ENCODE measurements at places on chromosomes 3 and 15.
A peak's percentile ranks its signal among the peaks of the same experiment; 100 is the strongest.

- DNase-seq: no peak
These were observed 302.8 kb downstream of the FHIT start for GRCh38 chr3:60948488-60948887.

- DNase-seq: no peak
These were observed 337.1 kb downstream of the IL20RB start for GRCh38 chr3:137294839-137295238.

- no peak for DNase-seq
These were observed 5.5 kb downstream of the ATOSA start for GRCh38 chr15:52673734-52674133.

DNA sequence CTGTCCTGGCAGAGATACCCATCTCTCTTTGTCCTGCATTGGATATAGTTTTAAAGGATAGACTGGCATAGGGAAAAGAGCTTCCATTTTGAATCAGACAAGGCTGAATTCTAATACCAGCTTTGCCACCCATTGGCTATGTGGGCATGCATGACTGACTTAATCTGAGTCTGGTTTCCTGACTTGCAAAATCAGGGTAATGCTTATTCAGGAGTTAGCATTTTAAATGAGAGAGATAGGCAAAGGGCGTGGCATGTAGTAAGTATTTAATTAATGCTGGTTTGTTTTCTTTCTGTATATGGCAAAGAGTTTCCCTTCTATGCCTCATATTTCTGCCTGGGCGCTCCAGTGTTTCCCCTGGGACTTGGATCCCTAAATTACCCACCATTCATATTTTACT, 492.9 kb downstream of the IGSF11 start:
- DNase-seq: no peak

DNA sequence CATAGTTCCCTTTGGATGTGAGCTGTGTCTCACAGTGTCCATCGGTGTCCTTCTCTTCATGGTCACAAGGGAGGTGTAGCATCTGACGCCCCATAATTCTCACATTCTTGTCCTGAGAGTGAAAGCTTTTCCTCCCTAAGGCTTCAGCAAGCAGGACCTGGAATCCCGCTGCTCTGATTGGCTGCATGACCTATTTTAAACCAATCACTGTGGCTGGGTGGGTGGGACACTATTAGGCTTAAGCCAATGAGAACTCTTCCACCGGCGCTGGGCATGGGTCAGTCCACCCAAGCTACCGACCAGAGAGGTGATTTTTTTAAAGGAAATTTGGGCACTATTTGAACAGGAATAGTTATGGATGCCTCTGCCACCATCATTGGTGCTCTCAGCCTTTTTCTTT, 385.9 kb downstream of the MFSD1 start:
- DNase-seq: no peak

GRCh38 chr3:179446501-179446900, 4.8 kb downstream of the GNB4 start:
- no peak for DNase-seq

DNA sequence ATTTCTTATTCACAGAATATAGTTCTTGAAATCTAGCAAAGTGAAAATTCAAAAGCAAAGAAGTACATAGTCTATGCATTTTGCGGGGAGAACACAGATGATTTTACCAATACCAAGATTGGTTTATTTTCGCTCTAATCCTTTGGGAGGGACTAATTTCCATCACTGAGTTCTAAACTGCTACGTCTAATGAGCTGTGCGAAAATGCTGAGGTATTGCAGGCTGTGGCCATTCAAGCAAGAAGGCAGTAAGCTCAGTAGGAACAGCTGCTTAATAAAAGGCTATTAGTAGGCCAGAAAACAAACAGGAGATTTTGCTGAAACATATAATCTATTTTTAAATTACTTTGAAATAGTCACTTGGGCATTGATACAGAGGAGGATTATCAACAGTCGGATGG, 379.0 kb downstream of the CNTN4 start:
- DNase-seq: no peak

DNA sequence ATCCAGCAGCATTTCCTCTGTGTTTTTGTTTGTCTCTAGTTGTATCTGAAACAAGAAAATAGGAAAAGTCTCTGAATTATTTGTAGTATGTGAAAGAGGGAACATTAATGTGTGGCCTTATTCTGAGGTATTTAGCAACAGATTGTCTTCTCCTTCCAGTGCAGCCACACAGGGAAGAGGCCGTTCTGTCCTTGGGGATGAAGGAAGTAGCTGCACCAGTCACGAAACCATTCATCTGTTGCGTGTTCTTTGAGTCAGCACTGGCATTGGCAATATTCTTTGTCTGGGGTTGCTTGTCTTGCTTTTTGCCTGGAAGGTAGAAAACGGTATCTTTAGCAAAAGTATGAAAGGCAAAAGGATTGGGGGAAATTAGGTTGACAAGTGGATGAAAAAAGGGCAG, 91.6 kb downstream of the CDIN1 start:
- DNase-seq: no peak

DNA sequence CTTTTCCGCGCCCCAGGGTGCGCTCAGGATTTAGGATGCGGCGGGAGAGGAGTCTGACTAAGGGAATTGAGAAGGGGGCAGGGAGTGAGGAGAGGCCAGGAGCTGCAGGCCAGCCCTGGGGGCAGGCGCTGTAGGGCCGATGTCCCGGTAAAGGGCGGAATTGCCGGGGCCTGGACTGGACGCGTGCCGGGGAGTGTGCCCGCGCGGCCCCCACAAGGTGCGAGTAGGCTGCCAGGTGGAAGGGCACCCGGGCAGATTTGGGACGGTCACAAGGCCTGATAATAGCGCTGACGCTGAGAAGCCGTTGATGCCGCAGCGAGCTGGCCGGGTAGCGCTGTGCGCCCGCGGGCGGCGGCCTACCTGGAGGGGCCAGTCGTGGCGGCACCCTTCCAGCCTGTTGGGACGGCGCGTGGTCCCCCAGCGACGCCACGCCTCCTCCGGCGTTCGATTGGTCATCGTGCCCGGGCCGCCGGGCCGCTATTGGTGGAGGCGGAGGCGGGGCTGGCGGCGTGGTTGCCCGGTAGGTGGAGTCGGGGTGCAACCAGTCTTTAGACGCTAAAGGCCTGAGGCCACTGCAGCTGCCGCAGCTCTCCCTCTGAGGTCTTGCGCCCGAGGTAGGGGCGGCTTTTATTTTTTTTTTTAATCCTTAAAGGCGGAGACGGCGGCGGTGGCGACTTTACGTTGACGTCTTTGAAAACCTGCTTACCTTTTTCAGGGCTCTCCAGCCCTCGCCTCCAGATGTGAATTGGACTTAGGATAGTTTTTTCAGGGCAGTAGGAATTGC, 903 bp downstream of the SLC25A38 start:
- peak; percentile 92 for DNase-seq

GRCh38 chr3:62718515-62719320, 156.5 kb downstream of the CADPS start:
- no peak for DNase-seq

DNA sequence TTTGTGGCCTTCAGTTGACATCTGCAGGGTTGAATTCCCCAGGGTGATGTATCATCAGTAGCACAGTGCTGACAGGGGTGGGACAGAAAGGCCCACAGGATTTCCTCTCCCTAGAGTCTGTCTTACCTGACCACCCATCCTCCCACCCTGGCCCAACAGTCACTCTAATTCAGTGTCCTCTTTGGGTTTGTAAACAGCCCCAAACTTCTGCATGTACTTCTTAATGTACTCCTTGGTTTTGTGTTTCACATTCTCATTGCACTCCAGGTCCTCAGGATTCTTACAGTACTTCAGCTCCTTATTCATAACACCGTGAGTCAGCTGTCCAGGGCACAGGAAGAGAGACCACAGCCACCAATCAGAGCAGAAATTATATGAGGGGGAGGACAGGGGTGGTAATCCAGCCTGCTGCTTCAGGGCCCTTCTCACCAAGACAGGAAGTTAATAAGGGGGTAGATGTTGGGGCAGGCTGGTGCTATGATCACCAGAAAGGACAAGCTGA, 37.5 kb downstream of the NBEAL2 start:
- no peak for DNase-seq

DNA sequence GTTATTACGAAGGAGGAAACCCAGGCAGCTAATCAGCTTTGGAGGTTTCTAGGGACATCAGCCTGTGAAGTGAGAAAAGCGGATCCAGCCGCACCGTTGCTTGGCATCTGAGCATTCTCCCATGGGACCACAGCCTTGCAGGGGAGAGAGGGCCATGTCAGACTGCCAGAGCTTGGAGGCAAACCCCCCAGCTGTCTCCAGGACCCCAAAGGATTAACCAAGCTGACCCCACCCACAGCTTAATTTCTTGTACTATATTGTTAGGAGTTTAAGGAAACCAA, 5.1 kb downstream of the IGDCC3 start:
- no peak for DNase-seq

DNA sequence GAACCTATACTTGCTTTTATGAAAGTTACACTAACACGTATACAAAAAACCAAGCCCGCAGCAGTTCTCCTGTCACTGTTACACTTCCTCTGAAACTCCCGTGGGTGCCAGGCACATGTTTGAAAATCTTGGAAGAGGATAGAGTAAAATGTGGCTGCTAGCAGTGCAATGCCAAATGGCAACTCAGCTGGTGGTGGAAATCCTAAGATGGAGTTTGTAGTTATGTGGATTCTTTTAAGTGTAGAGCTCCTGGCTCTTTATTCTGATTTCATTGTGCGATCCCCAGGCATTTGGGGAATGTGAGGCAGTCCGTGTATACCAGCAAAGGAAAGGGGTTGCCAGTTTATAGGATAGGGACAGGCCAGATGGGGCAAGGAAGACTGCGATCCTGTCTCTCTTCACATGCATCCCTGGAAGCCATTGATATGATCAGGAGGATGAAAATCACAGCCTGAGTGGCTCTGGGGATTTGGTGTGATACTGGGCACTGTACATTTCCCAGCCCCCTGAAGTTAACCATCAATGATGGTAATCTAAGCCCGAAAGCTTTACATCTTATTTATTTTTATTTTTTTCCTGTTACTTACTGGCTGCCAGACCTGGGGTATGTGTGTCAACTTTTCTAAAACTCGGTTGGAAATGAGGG, 1.1 kb downstream of the STAC start:
- no peak for DNase-seq

GRCh38 chr15:77243135-77243534, 172.2 kb upstream of the TSPAN3 start:
- no peak for DNase-seq

DNA sequence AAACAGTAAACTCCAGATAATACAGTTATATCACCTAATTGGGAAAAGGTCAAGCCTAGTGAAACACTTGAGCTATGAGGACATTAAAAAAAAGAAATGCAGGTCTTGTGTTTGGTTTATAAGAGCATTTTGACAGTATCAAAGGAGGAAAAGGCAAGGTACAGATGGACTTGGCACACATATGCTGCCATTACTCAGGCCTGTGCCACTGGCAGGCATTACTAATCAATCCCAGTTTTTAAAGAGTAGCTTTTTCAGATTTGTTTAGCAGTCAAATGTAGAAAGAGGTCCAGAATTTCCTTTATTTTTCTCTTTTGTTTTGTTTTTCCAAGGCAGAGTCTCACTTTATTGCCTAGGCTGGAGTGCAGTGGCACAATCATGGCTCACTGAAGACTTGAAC, 38.9 kb downstream of the MDFIC2 start:
- no peak for DNase-seq

Data from activated CD8-positive, alpha-beta memory T cell treated with anti-CD3 and anti-CD28 coated beads for 1 hour (primary cell).